ENCODE measurements at places on chromosomes 1 and 21.

GRCh38 chr1:34479731-34480130 lies 275.1 kb upstream of the GJB5 start:
- DNase-seq: no peak

DNA sequence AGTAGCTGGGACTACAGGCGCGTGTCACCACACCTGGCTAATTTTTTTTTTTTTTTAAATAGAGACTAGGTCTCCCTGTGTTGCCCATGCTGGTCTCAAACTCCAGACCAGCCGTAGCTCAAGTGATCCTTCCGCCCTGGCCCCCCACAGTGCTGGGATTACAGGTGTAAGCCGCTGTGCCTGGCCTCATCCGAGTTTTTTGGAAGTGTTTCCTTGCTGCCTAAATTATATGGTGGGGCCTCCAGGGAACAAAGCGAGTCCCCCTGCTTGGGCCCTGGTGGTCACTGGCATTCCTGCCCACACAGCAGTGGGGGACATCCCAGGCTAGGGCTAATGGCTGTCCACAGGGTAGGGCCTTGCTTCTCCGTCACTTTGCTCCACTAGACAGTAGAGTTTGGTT lies 143.8 kb downstream of the PCBP3 start:
- DNase-seq: no peak

- peak; percentile 19 for DNase-seq
Observed at GRCh38 chr1:212286556-212287131, 1.4 kb downstream of the PPP2R5A start.

GRCh38 chr1:228369608-228370438 lies 36.8 kb downstream of the TRIM11 start:
- DNase-seq: no peak

DNA sequence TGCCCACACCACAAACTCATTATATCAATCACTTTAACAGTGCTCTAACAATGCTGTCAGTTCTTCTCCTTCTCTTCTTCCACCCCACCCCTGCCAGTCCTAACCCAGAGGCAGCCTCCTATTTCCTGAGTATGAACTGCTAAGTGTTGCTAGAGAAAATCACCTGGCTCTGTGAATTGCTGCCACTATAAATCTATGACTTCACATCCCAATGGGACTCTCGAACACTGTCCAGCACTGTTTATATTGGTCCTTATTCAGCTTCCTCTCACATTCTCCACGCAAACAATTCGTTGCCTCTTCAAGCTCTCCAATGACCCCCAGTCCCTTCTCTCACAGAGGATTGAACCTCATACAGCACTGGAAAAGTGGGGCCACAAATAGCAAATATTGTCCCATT lies 27.0 kb upstream of the USH2A start:
- DNase-seq: no peak

DNA sequence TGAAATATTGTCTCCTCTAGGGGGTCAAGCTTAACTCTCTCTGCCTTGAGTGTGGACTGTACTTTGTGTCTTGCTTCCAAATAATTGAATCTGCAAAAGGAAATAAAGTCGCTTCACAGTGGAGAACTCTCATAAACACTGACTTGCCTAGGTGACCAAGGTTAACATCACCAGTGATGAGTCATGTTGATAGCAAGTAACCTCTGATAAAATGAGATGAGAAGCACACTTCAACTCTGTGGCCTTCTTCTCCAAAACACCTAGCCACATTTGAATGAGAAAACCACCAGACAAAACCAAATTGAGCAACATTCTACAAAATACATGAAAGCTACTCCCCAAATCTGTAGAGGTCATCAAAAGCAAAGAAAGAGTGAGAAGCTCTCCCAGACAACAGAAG lies 37.6 kb downstream of the PDE4B start:
- no peak for DNase-seq

DNA sequence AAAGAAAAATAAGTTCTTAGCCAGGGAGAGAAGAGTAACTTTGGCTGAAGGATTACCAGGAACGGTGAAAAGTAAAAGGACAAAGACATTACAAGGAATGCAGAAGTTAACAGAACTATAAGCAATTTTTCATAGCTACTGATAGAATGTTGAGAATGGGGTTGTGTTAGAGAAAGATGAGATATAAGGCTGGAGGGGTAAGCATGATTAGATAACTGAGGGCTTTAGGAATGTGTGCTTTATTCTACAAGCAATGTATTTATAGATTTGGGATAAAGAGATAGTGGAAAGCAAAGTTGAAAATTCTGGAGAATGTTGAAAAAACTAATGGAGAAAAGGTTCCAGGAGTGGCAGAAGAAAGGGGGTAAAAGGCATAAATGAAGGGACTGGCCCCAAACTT lies 65.4 kb upstream of the PTCH2 start:
- no peak for DNase-seq

DNA sequence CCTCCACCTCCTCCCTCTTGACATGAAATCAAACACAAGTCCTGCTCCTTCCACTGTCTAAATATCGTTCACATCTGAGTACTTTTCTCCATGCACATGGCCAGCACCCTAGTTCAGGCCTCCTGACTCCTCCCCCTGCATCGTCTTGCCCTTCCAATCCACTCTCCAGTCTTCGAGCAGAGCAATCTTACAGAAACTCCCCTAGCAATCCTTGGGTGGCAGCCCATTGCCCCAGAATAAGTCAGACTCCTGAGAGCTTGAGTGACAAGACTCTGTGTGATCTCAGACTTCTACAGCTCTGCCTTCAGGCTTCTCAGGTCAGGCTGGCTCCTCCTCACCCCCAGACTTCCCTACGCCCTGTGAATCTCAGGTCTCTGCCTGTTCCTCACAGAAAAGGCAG lies 5.5 kb downstream of the SH2D2A start:
- DNase-seq: no peak

GRCh38 chr1:219837274-219837993 lies 90.9 kb downstream of the SLC30A10 start:
- peak; percentile 90 for DNase-seq

DNA sequence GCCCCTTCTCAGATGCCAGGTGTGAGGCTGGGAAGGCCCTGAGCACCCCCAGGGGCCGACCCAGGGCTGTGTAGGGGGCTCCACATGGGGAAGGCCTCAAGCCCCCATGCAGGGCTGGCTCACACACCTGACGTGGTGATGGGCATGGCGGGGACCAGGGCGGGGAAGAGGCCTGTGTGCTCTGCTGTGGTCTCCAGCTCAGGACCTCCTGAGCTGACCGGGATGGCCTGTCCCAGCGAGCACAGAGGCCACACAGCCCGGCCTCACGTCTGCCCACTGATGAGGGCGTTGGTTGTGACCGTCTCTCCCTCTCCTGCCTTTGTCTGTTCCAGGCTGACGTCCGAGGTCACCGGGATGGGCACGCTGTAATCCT lies 40.2 kb upstream of the COL6A1 start:
- DNase-seq: no peak

- no peak for DNase-seq
Observed at GRCh38 chr1:3944578-3945125, 44.6 kb upstream of the C1orf174 start.

DNA sequence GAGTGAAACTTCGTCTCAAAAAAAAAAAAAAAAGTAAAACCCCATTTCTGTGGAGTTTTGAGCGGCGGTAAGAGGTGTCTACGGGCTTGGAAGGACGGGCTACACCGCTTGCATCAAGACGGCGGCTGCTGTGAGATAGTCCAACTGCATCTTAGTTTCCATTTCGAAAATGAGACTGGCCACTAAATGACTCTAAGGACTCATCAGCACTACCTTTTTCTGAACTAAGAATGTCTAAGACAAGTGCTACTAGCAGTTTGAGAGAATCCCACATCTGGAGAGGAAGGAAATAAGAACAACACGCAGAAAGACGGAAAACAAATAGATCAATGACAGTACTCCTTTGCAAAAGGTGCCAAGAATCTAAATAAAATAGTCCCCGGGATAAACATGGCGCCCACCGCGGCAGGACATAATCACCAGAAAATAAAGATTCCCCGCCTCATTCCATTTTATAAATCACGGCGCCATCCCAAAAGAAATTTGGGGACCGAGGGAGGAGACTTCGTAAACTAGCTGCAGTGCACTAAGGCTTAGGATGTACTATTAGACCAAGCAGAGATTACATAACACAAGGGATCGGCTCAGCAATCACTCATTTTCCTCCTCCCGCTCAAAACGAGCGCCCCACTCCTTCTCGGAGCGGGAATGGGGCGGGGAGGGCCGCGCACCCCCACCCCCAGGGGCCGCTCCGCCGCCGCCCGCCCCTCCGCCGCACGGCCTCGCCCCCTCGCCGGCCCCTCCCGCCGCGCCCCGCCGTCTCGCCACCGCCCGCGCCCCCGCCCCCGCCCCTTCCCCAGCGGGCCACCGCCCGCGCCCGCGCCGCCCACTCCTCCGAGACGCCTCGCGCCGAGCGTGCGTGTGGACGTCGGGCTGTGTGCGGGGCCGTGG lies 1.1 kb downstream of the POGZ start:
- DNase-seq: peak; percentile 45

- no peak for DNase-seq
Observed at GRCh38 chr1:153431928-153432327, 15.6 kb downstream of the S100A7A start.

DNA sequence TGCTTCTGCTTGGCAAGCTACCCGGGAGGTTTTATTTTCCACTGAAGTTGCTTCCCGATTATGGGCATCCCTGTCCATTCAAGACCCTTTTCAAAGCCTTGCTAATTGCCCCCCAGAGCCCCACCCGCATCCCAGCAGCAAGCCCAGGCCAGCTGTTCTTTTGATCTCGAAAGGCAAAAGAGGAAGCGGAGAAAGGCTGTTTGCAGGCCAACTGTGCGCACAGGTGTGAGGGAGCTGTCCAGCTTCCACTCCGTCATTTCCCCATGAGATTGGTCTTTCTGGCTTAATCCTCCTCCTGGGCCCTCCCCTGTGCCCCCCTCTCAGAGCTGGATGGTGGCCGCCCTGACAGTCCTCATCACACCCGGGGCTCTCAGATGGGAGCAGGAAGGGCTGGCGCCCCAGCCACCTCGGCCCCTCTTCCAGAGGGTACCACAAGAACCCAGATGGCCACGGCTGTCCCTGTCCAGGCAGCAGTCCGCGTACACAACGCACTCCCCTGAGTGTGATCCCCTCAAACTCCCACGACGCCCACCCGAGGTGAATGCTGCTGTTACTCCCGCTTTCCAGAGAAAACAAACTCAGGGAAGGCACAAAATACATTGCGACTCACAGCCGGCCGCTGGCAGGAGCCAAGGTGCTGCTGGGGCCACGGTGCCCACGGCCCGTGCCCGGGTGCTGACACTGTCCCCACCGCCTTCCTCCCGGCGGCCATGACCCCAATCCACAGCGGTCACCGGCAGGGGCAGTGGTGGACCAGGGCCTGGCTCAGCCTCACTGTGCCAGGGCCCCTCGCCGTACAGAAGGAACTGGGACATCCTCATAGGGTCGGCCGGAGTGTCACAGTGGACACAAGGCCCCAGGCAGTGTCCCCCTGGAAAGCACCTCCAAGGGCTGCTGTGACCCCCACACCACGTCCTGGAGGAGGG lies 121.9 kb downstream of the CRYAA start:
- DNase-seq: peak; percentile 0

- no peak for DNase-seq
Observed at GRCh38 chr1:167651161-167651693, 21.2 kb downstream of the RCSD1 start.

- no peak for DNase-seq
Observed at GRCh38 chr1:209356976-209357377, 226.5 kb upstream of the CAMK1G start.

- no peak for DNase-seq
Observed at GRCh38 chr1:197743578-197743977, 31.7 kb downstream of the DENND1B start.

- peak; percentile 95 for DNase-seq
Observed at GRCh38 chr1:40059338-40059959, 18.9 kb downstream of the CAP1 start.

- DNase-seq: peak; percentile 76
Observed at GRCh38 chr1:31182352-31182751, 57.3 kb downstream of the NKAIN1 start.

- no peak for DNase-seq
Observed at GRCh38 chr1:171585715-171586114, 36.3 kb upstream of the MYOCOS start.

DNA sequence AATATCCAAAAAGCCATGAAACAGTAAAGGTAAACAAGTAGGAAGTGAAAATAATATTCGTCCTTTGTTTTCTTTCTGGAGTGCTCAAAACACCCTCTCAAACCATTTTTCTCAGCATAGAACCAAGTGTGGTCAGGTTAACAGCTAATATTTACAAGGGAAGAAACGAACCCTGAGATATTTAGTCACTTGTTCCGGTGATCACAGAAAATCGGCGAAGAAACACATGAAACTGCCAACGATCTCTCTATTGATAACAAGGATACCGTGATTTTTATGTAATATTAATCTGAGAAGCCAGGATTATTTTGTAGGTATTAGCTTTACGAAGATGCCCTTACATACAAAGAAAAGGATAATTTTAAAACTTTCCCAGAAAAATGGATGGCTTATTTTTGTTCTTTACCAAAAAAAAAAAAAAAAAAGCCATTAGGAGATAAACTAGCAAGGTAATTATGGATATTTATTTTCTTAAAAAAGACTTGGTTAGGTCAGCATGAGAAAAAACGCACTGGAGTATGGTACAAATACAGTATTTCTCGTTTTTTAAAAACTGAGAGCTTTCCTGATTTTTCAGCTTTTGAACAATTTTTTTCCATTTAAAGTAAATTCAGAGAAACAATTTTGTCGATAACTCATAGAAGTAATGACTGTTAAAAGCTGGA lies 107.3 kb upstream of the HNRNPU start:
- no peak for DNase-seq

GRCh38 chr1:179933219-179933618 lies 21.4 kb upstream of the CEP350 start:
- DNase-seq: no peak

DNA sequence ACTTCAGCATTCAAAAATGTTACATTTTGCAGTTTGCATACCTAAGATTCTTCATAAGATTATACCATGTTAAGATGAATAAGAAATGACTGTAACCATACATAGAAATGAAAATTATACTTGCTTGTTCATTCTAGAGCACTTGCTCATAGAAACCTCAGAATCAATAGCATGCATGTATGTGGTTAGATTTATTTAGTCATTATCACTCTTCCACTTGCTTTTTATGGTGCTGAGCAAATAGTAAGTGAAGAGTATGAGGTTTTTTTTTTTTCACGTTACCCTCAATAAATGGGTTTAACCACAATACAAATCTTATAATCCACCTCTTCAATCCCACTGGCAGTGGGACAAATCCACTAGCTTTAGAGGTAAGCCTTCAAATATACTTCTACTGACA lies 84.7 kb downstream of the LRRC53 start:
- DNase-seq: no peak

- DNase-seq: no peak
Observed at GRCh38 chr1:181718034-181718433, 234.7 kb downstream of the CACNA1E start.

GRCh38 chr21:44847261-44848056 lies 26.0 kb downstream of the PTTG1IP start:
- DNase-seq: no peak

- DNase-seq: no peak
Observed at GRCh38 chr1:114554577-114554976, 26.8 kb downstream of the BCAS2 start.

GRCh38 chr1:201561195-201561564 lies 22.3 kb downstream of the NAV1 start:
- no peak for DNase-seq

GRCh38 chr1:221845650-221846371 lies 103.9 kb upstream of the DUSP10 start:
- DNase-seq: no peak

- DNase-seq: peak; percentile 78
Observed at GRCh38 chr1:151443846-151444782, 15.2 kb downstream of the POGZ start.

GRCh38 chr1:203290261-203291089 lies 14.8 kb upstream of the BTG2 start:
- no peak for DNase-seq

- no peak for DNase-seq
Observed at GRCh38 chr1:205274041-205274691, 46.4 kb downstream of the TMCC2 start.

GRCh38 chr1:66930823-66931174 lies 6.0 kb downstream of the MIER1 start:
- DNase-seq: no peak
